Natural killer cell (primary cell): ENCODE measurements at places on chromosomes 7 and 10. TPM values are rescaled to one million over a fixed set of nuclear protein-coding genes. Genes with fewer than 3 reads are reported as not detected.

GNG11 gene
- 1.5 TPM for total RNA-seq

MACROH2A2 gene
- 1.4 TPM for total RNA-seq

SVOPL gene
- not detected for total RNA-seq

TAS2R60 gene
- total RNA-seq: 0.40 TPM

IFIT3 gene
- total RNA-seq: 12.0 TPM

SGMS1 gene
- 30.4 TPM for total RNA-seq

EPHB6 gene
- total RNA-seq: 6.8 TPM

FXYD4 gene
- total RNA-seq: not detected

SORCS3 gene
- 0.05 TPM for total RNA-seq

DNA sequence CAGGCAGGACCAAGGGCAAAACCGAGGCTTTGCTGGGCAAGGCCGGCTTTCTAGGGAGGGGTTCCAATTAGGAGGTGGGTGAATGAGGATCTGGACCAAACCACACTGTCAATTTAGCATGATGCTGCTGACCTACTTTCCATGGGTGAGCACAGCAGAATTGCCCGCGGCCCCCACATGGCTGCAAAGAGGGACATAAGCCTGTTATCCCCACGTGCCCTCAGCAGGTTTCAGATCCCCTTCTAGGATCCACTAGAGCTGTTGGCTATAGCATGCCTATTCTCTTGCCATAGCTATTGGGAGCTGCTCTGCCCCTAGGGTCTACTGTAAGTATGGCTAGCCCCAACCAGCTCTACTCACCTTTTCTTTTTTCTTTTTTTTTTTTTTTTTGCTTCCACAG, 102.8 kb downstream of the COL13A1 start:
- DNase-seq: no peak

DNA sequence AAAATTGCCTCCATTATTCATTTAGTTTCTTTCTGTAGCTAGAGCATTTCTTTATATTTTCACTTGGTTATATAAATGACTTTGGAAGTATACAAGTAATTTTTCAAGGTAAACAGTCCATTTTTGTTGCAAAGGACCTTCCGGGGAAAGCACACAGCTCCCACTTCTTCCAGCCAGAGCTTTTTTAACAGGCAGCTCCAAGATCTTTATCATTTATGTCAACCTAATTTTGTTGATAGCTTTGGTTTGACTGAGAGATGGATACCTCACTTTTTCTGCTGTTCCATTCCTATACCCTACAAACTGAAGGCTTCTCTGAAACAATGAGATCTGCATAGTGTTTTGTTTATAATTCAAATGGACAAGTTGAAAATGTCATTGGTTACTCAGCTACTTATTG, 49.3 kb upstream of the RAB11FIP2 start:
- no peak for DNase-seq

DNA sequence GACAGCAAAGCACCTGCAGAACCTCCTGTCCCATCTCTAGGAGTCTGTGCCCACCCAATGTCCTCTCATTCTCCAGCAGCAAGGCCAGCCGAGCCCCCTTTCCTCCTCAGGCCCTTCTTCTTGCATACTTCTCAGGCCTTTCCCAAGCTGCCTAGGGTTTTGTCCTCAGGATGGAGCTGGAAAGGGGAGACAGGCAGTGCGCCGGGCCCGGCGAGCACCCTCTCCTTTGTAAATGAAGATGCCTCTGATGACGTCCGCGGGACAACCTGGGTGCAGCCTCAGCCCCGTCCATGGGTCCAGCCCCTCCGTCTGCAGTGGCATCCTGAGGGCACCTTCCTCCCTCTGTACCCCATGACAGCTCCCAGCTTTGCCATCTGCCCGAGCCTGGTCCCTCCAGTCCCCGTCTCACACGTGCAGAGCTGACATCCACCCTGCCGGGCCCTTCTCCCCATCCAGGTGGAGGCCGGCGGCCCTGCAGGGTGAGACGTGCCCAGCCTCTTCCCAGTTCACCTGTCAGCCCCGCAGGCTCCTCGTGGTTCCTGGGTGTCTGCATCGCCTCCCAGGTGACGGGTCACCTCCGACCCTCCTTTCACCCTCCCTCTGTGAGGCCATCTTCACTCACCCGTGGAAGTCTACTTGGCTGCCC, 36.4 kb downstream of the JAKMIP3 start:
- no peak for DNase-seq

- DNase-seq: no peak
These were observed 493.9 kb downstream of the GLRX3 start for GRCh38 chr10:130630135-130630534.

- no peak for DNase-seq
These were observed 29.6 kb downstream of the MKI67 start for GRCh38 chr10:128096486-128097199.

DNA sequence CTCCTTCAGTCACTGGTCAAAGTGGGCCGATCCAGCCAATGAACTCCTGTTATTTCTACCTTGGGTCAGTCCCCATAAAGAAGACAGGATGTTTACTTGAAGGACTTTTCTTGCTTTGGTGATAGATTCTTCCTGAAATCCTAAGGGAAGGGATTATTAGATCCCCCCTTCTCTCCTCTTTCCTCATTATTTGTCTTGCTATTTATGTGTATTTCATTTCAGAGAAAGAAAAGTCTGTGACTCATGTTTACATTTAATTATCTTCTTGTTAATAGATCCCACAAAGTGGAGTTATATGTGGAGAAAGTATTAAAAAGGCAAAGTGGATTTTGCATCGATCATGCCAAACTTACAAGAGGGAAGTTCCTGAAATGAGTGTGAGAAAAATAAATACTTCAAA, 341.5 kb downstream of the PHTF2 start:
- DNase-seq: no peak

- no peak for DNase-seq
These were observed 108.3 kb downstream of the NKX6-2 start for GRCh38 chr10:132677473-132678227.

DNA sequence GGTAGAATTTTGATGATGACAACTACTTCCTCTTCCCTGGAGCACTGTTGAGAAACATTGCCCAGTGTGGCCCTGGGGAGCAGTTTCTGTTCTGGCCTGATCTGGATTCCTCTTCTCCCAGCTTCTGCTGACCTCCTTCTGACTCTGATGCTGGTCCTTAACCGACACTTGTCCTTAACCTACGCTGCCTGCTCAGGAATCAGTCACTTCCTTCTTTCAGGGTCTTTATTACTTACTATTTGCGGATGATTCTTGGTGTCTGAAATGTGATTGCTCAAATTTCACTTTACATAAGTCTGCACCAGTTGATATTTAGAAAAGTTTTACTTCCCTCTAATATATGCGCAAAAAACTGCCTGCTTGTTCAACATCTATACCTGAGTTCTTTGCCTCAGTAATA, 164.1 kb downstream of the PTEN start:
- DNase-seq: no peak

DNA sequence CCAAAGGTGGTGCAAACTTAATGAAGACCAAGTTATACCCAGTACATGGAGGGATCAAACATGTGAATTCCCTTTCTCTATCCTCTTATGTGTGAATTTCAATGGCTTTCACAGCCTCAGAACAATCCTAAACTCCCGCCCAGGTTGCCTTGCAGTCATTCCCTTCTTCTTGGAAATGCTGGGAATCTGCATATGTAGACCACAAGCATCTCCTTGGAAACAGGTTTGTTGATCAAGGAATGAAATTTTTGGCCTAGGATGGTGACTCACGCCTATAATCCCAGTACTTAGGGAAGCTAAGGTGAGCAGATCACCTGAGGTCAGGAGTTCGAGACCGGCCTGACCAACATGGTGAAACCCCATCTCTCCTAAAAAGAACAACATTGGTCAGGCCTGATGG, 77.8 kb upstream of the ABI1 start:
- no peak for DNase-seq

GRCh38 chr10:95864906-95865813, 42.6 kb upstream of the CC2D2B start:
- DNase-seq: peak; percentile 74

- DNase-seq: no peak
These were observed 7.9 kb downstream of the ZNF22 start for GRCh38 chr10:45008524-45009161.

DNA sequence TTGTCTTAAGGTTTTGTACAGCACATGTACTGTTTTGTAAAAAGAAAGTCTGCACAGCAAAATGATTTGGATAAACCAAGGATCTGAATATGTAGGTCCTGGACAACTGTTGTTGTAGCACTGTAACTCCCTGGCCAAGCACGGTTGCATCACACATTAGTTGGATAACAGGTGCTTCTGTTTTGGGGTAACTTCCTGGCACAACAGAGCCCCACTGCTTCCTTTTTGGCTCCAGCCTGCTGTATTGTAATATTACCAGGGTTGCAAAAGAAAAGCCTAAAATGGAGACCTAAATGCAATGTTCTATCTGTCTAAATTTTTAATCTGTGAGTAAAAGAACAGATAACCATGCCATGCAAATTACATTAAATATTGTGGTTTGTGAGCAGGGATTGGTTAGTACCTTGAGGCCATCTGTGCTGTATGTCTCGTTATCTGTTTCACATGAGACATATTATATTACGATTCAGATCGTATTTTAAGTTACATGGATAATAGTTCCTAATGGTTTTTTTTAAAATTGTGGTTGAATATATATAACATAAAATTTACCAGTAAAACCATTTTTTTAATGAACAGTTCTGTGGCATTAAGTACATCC, 27.5 kb upstream of the WAC start:
- DNase-seq: no peak

DNA sequence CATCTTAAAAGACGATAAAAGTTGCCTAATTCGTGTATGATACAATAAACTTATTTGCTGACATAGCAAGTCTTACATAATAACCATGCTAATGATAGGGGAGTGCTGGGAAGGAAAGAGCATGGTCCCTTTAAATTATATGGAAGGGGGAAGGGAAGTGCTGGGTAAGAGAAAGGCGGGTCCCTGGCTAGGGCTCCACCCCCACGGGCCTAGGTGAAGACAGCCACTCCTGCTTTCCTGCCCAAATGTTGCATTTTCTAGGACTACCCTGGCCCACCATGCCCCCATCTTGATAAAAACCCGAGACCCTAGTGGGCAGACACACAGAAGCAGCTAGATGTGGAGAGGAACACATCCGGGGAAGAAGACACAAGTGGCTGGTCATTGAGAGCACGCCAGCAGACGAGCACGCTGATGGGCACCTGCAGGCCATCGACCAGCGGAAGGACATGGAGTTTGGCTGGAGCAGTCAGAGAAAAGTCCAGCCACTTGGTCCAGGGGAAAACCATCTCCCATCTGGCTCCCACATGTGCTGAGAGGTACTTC, 328.7 kb downstream of the ARL4A start:
- no peak for DNase-seq

DNA sequence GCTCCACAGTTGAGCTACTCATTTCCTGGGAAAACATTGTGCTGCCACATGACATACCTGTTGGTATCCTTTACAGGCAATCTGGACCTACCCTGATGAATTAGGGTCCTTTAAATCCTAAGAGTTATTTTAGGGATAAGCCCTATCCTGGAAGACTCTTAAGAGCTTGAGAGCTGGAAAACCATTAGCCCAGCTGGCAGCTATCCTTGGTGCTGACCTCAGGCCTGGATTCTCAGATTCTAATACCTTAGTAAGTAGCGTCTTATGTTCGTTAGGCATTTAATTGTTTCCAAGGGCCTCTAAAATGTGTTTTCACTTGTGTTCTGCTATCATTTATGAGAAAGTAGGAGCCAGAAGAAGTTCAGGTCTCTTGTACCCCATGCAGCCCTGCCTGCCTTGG, 93.0 kb upstream of the SORCS3 start:
- DNase-seq: no peak

DNA sequence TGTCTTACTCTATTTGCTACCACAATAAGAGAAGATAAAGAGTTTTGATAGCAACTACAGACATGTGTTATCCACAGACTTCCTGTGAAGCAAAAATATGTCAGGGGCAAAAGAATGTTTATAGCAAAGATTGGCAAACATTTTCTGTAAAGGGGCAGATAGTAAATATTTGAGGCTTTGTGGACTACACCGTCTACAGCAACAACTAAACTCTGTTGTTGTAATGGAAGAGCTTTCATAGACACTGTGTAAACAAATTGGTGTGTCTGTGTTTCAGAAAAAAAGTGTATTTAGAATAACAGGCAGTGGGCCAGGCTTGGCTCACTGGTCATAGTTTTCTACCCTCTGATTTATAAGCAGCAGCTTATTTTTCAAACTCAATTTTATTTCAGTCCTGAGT, 521.4 kb downstream of the ANKRD7 start:
- no peak for DNase-seq

DNA sequence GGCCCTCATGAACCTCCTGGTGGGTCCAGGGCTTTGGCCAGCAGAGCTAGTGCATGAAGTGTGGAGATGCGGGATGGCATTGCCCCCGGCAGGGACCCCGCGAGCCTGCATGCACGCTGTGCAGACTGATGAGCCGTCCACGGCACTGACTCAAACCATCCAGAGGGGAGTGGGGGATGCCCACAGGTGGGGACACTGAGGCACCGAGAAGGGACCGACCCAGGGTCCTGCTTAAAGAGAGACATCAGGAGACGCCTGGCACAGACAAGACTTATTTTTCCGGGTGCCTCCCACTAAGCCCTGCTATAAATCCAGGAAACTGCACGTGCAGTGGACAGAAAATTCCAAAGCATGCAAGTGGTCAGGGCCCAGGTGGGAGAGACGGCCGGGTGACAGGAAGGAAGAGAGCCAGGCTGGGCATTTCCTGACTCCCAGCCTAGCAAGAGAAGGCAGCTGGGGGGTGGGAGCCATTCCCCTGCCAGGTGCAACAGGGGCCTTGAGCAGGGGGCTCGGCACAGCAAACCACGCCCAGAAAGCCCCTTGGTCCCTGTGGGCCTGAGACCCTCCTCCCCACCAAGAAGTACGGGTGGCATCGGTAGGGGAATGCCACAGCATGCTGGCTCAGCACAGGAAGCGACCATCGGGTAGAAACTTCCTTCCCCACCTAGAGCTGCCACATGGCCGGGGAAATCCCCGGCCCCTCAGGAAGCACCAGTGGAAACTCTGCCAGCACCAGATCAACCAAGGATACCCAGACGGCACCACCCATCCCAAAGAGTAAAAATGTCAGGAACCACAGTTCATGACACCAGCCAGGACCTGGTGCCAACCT, 91.5 kb downstream of the FOXL3 start:
- DNase-seq: peak; percentile 15

GRCh38 chr7:111232249-111233084, 141.5 kb downstream of the LRRN3 start:
- DNase-seq: no peak

DNA sequence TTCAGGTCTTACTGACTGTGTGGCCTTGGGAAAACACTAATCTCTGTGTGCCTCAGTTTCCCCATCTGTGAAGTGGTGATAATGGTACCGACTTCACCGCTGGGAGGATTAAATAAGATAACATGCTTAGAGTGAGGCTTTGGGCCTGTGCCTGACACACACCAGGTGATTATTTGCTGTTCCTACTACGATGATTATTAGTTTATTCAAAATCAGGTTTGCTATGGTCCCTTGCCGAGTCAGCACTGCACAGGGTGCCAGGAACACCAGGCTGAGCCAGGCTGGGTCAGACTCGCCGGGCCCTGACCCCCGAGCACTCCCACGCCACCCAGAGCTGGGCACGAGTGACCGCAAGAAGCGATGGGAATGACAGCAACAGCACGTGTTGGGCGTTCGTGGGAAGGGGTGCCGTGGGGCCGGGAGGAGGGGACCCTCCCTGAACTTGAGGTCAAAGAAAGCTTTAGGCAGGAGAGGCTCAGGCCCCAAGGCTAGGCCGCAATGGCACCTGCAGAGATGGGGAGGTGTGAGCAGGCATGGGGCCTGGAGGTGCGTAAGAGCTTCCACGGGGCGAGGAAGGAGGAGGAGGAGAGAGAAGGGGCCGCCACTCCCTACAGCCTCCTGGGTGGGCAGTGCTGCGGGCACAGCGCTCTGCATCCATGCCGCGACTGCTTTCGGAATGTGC, 325.4 kb downstream of the DNAJB6 start:
- no peak for DNase-seq

GRCh38 chr7:98970016-98970615, 91.8 kb downstream of the TRRAP start:
- no peak for DNase-seq

GRCh38 chr7:29270594-29271318, 76.2 kb downstream of the CHN2 start:
- DNase-seq: no peak
